ENCODE measurements at places on chromosomes 3 and 15. TPM values are rescaled to one million over a fixed set of nuclear protein-coding genes. Genes with fewer than 3 reads are reported as not detected.

Gene CYP1A2
- total RNA-seq: not detected

Gene UNC13C
- not detected for total RNA-seq

Gene CCR3
- not detected for total RNA-seq

Gene EFCC1
- 0.65 TPM for total RNA-seq

Gene C3orf22
- not detected for total RNA-seq

Gene BSN
- 0.08 TPM for total RNA-seq

Gene IL16
- 2.7 TPM for total RNA-seq

Gene FETUB
- total RNA-seq: not detected

Gene ATP13A5
- not detected for total RNA-seq

Gene TMC3
- total RNA-seq: not detected

Gene ADIPOQ
- total RNA-seq: not detected

Gene FHIT
- 1.3 TPM for total RNA-seq

Gene SACM1L
- total RNA-seq: 13.6 TPM

Gene SLC22A14
- not detected for total RNA-seq

Gene CCR1
- not detected for total RNA-seq
